Mesothelial cell of epicardium (in vitro differentiated cells): ENCODE measurements at places on chromosomes 7 and 10.
A peak's percentile ranks its signal among the peaks of the same experiment; 100 is the strongest.

- no peaks in the 10 kb centered on the region for H3K27me3 ChIP-seq
- H3K36me3 ChIP-seq = peaks cover 33% of the 10 kb centered on the region
- peaks cover 28% of the 10 kb centered on the region for H3K4me1 ChIP-seq
- no peak for DNase-seq
- H3K27ac ChIP-seq = peak overlapping the region; percentile 56
- no peak overlapping the region for H3K4me3 ChIP-seq
These were observed 211.4 kb downstream of the TNS3 start for GRCh38 chr7:47370461-47371042.

DNA sequence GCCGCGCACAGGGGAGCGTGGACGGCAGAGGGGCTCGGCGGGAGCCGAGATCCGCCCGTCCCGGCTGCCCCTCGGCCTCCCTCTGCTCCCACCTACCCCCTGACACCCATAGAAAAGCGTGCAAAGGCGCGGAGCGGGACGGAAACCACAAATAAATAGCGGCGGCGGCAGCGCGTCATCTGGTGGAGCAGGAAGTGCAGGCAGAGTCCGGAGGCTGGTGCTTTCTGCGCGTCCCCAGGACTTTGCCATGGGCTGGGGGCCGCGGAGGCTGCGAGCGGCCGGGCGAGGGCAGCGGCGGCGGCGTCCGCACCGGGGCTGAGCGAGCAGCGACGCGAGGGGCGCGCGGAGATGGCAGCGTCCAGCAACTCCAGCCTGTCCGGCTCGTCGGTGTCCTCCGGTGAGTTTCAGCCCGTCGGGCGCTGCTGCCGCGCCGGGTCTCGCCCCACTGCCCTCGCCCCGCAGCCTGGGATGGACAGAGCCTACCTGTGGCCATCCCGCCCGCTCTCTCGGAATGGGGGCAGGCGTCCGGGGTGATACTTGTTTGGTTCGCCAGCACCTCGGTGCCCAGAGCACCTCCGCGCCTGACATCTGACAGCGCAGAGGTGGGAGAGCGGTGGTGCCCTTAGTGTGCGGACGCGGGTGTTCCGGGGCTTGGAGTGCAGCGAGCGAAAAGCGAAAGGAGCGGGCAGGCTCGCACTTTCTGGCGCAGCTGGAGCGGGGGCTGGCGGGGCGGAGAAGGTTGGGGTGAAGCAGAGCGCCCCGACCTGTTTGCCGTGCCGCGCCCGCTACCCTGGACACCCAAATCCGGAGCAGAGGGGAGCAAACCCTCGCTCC, at the start of gene CHN2:
CHN2 (plus strand) TSS at position 182 of the 834 bp plus-strand sequence.
- H3K36me3 ChIP-seq = no peaks in the 10 kb centered on the region

GRCh38 chr10:5525561-5526341, 990 bp downstream of the CALML3 start:
- DNase-seq = no peak
- H3K27me3 ChIP-seq = no peaks in the 10 kb centered on the region
- no peak overlapping the region for H3K27ac ChIP-seq

GRCh38 chr7:147492606-147493005, 1098.0 kb upstream of the C7orf33 start:
- H3K36me3 ChIP-seq = no peaks in the 10 kb centered on the region
- no peak overlapping the region for H3K4me3 ChIP-seq
- peaks cover 2% of the 10 kb centered on the region for H3K27me3 ChIP-seq
- no peak overlapping the region for H3K27ac ChIP-seq
- no peak for DNase-seq

DNA sequence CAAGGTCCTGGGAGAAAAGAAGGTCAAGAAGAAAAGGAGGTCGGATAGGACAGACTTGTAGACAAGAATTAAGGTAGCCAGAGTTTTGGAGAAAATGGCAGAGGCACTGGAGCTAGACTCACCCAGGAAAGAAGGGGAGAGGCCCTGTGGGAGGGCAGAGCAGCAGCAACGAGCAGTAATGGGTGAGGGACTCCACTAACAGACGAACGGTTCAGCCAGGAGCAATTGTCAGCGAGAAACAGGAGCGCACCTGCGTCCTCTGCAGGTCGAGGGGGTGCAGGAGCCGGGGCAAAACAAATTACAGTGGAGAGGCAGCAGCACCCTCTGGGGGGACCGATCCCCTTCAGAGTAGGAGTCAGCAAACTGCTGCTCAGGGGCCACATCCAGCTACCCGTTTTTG, 18.5 kb upstream of the IGFBP3 start:
- no peaks in the 10 kb centered on the region for H3K4me1 ChIP-seq
- no peak overlapping the region for H3K27ac ChIP-seq
- no peaks in the 10 kb centered on the region for H3K36me3 ChIP-seq
- no peak overlapping the region for H3K4me3 ChIP-seq
